ENCODE measurements at places on chromosomes 3 and 15.

- no peak for DNase-seq
Measured at GRCh38 chr3:129558772-129559564, 16.0 kb downstream of the H1-8 start.

GRCh38 chr3:11610044-11610671 lies 33.6 kb downstream of the VGLL4 start:
- DNase-seq = no peak

- DNase-seq = no peak
Measured at GRCh38 chr15:88323976-88324740, 67.6 kb upstream of the NTRK3 start.

GRCh38 chr3:100696161-100696560 lies 13.1 kb upstream of the TFG start:
- no peak for DNase-seq

DNA sequence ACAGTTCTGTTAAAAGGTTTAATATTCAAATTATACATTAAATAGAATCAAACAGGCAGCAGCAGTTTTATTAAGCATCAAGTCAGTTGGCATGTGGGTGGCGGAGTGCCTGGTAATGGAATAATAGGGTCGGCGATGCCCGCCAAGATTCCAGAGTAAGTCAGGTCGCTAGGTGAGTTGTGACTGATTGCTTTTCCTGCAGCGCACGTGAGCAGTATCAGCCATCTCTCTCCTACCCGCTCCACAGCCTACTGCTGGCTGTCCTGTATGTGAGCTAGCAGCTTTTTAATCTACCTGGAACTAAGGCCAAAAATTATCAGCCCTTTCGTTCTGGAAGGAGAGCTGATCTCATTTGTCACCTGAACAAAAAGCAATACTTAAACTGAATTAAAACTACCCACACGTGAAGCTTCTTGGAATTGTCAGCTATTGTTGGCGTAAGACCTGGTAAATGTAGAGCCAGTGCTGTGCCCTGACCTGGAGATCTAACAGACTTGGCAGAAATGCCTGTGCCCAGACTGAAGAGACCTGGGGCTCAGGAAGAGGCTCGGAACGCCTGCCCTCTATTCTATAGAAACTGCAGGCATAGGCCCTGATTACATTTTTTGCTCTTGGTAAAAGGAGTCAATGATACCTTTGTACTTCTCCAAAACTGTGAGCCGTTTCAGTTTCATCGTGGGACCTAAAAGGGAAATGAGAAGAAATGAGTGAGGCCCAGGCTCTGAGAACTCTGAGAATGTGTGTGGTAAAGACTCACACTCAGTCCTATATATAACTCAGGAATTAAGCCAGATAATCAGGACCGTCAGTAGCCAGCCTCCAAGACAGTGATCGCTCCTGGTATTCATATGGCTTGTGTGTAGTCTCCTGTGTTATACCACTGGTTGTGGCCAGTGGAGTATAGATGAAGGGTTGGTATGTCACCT lies 21.9 kb downstream of the IDH3A start:
- peak; percentile 85 for DNase-seq

- DNase-seq = no peak
Measured at GRCh38 chr3:138902171-138902570, 44.8 kb downstream of the FOXL2 start.

Measured in GM12878 (cell line).